Natural killer cell treated with Interleukin-12 subunit alpha and Interleukin-12 subunit beta and Interleukin-15 and Interleukin-18, amount 100 ng/mL, for 72 hours (primary cell): ENCODE measurements at places on chromosomes 11 and 22. TPM values are rescaled to one million over a fixed set of nuclear protein-coding genes. Genes with fewer than 3 reads are reported as not detected.

The KDM4E gene
- total RNA-seq, result not detected

The APOBEC3F gene
- total RNA-seq, result 31.6 TPM

The IFITM10 gene
- total RNA-seq, result 2.3 TPM

The OR2AG2 gene
- not detected for total RNA-seq

The IL10RA gene
- total RNA-seq, result 83.6 TPM

The PARVG gene
- 85.8 TPM for total RNA-seq

The ELFN2 gene
- not detected for total RNA-seq

The ADORA2A gene
- total RNA-seq, result 29.0 TPM

The BEST1 gene
- 1.9 TPM for total RNA-seq

The MAPK8IP1 gene
- total RNA-seq, result 2.0 TPM

The PLAAT2 gene
- total RNA-seq, result not detected

The EIF4G2 gene
- total RNA-seq, result 1,080 TPM

GRCh38 chr11:20227631-20228030 is 67.4 kb upstream of the DBX1 start:
- H3K4me1 ChIP-seq, result no peaks in the 10 kb centered on the region
- H3K36me3 ChIP-seq, result peaks cover 5% of the 10 kb centered on the region
- no peak for DNase-seq
- H3K27ac ChIP-seq, result no peak overlapping the region
- peaks cover 14% of the 10 kb centered on the region for H3K27me3 ChIP-seq

- no peaks in the 10 kb centered on the region for H3K36me3 ChIP-seq
- no peaks in the 10 kb centered on the region for H3K27me3 ChIP-seq
- peak overlapping the region; percentile 88 for H3K27ac ChIP-seq
- peaks cover 15% of the 10 kb centered on the region for H3K4me1 ChIP-seq
- H3K4me3 ChIP-seq, result peak overlapping the region; percentile 97
Observed at GRCh38 chr11:62645671-62645945, 805 bp downstream of the GANAB start.

- no peak for DNase-seq
- no peak overlapping the region for H3K27ac ChIP-seq
- H3K36me3 ChIP-seq, result no peaks in the 10 kb centered on the region
- H3K4me1 ChIP-seq, result no peaks in the 10 kb centered on the region
- H3K27me3 ChIP-seq, result no peaks in the 10 kb centered on the region
Observed at GRCh38 chr11:15716550-15716949, 601.8 kb downstream of the INSC start.

- H3K4me3 ChIP-seq, result no peak overlapping the region
- no peak for DNase-seq
- peaks cover 6% of the 10 kb centered on the region for H3K4me1 ChIP-seq
- H3K36me3 ChIP-seq, result no peaks in the 10 kb centered on the region
- peaks cover 55% of the 10 kb centered on the region for H3K27me3 ChIP-seq
Observed at GRCh38 chr11:120241277-120241676, 1.3 kb downstream of the POU2F3 start.

- no peak overlapping the region for H3K4me3 ChIP-seq
- no peaks in the 10 kb centered on the region for H3K27me3 ChIP-seq
- DNase-seq, result no peak
- H3K27ac ChIP-seq, result no peak overlapping the region
- no peaks in the 10 kb centered on the region for H3K36me3 ChIP-seq
Observed at GRCh38 chr11:61887839-61888494, 3.4 kb downstream of the FADS3 start.

- no peak overlapping the region for H3K27ac ChIP-seq
- H3K4me1 ChIP-seq, result no peaks in the 10 kb centered on the region
- H3K4me3 ChIP-seq, result no peak overlapping the region
Observed at GRCh38 chr11:27277843-27278242, 85.2 kb downstream of the CCDC34 start.

DNA sequence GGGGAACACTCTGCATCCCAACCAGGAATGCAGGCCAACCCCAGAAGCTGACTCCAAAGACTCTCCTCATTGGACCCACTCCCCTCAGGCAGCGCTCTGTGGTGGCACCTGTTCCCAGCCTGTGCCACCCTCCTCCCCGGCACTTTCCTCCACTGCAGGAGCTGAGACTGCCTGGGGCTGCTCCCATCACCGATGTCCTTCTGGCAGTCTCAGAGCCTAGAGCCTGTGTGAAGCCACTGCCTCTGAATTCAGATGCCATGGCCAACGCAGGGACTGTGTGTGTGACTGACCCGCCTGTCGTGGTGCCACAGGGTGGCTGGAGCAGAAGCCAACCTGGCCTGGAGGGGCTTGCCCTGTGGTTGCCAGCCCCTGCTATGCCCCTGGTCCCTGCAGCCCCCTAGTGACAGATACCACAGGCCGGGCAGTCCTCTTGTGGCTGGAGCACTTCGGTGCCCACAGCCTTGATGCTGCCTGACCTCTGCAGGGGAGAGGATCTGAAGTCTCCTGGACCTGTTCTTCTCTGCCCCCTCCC is 43.2 kb downstream of the TBX1 start:
- no peak overlapping the region for H3K4me3 ChIP-seq
- no peak overlapping the region for H3K27ac ChIP-seq
- H3K36me3 ChIP-seq, result no peaks in the 10 kb centered on the region
- no peaks in the 10 kb centered on the region for H3K4me1 ChIP-seq
- DNase-seq, result no peak

GRCh38 chr11:76041208-76041607 is 165.1 kb downstream of the WNT11 start:
- H3K27me3 ChIP-seq, result no peaks in the 10 kb centered on the region
- H3K27ac ChIP-seq, result no peak overlapping the region

GRCh38 chr11:96307776-96308140 is 35.2 kb downstream of the MAML2 start:
- H3K4me1 ChIP-seq, result peaks cover 28% of the 10 kb centered on the region
- peak overlapping the region; percentile 21 for H3K4me3 ChIP-seq
- no peaks in the 10 kb centered on the region for H3K36me3 ChIP-seq
- no peak for DNase-seq
- H3K27ac ChIP-seq, result peak overlapping the region; percentile 7
- H3K27me3 ChIP-seq, result no peaks in the 10 kb centered on the region

DNA sequence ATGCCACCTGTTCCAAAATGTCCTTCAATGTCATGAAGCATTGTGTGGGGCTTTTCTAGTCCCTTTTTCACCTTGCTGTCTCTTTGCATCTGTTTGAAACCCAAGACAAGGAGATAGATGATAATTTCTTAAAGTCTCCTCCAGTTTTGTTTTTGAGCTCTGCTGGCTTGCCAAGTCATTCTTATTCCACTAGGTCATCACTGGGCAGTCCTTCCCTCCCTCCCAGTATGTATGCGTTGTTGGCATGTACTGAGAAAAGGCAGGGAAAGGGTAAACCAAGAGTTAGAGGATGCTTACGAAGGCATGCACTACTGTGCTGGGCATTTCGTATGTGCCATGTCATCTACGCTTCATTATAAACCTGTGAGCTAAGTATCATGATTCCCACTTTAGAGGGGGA is 78.6 kb downstream of the PARVA start:
- peaks cover 26% of the 10 kb centered on the region for H3K27me3 ChIP-seq
- H3K4me1 ChIP-seq, result no peaks in the 10 kb centered on the region
- no peak overlapping the region for H3K4me3 ChIP-seq
- H3K27ac ChIP-seq, result no peak overlapping the region
- DNase-seq, result no peak
- H3K36me3 ChIP-seq, result no peaks in the 10 kb centered on the region

GRCh38 chr11:1889941-1890855 is 1.5 kb downstream of the PRR33 start:
- DNase-seq, result no peak
- H3K4me3 ChIP-seq, result peak overlapping the region; percentile 40
- peaks cover 26% of the 10 kb centered on the region for H3K4me1 ChIP-seq
- peak overlapping the region; percentile 23 for H3K27ac ChIP-seq

- H3K27ac ChIP-seq, result no peak overlapping the region
- no peak for DNase-seq
- no peaks in the 10 kb centered on the region for H3K36me3 ChIP-seq
Observed at GRCh38 chr11:121670805-121671282, 218.1 kb upstream of the SORL1-AS1 start.

- no peaks in the 10 kb centered on the region for H3K4me1 ChIP-seq
- no peak overlapping the region for H3K27ac ChIP-seq
- H3K27me3 ChIP-seq, result no peaks in the 10 kb centered on the region
- no peak for DNase-seq
Observed at GRCh38 chr22:49021131-49021925, 806.3 kb downstream of the BRD1 start.

- no peak for DNase-seq
- no peaks in the 10 kb centered on the region for H3K36me3 ChIP-seq
- H3K4me3 ChIP-seq, result no peak overlapping the region
- H3K4me1 ChIP-seq, result peaks cover 8% of the 10 kb centered on the region
Observed at GRCh38 chr11:61820174-61820573, 3.4 kb upstream of the FADS1 start.

DNA sequence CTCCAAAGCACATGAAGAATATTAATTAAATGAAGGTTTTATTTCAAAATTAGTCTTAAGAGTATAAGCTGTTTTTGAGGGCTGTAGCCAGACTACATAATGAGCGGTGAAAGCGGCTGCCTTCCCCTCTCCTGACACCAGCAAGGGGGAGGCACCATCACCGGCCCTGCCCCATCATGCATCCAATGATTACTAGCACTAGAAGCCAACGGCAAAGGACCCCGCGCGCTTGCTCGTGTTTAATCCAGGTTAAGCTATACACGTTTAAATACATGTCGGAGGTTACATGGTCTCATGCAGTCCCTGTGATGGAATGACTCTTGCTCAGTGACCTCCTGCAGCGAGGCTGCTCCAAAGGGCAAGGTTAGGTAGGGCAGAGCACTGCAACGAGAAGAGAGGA is 50.3 kb downstream of the FEZ1 start:
- H3K27ac ChIP-seq, result no peak overlapping the region
- H3K27me3 ChIP-seq, result no peaks in the 10 kb centered on the region
- H3K4me1 ChIP-seq, result no peaks in the 10 kb centered on the region

DNA sequence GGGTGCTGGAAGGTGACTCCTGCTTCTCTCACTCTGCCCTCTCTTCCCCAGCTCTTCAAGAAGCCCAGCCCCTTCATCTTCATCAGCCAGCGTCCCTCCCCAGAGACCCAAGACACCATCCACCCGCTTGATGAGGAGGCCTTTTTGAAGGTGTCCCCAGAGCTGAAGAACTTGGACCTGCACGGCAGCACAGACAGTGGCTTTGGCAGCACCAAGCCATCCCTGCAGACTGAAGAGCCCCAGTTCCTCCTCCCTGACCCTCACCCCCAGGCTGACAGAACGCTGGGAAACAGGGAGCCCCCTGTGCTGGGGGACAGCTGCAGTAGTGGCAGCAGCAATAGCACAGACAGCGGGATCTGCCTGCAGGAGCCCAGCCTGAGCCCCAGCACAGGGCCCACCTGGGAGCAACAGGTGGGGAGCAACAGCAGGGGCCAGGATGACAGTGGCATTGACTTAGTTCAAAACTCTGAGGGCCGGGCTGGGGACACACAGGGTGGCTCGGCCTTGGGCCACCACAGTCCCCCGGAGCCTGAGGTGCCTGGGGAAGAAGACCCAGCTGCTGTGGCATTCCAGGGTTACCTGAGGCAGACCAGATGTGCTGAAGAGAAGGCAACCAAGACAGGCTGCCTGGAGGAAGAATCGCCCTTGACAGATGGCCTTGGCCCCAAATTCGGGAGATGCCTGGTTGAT is 12.6 kb downstream of the IL10RA start:
- peak overlapping the region; percentile 80 for H3K4me3 ChIP-seq
- H3K27me3 ChIP-seq, result no peaks in the 10 kb centered on the region
- no peak for DNase-seq

- H3K27ac ChIP-seq, result no peak overlapping the region
- H3K36me3 ChIP-seq, result no peaks in the 10 kb centered on the region
Observed at GRCh38 chr11:35390737-35391682, 28.3 kb downstream of the SLC1A2 start.

DNA sequence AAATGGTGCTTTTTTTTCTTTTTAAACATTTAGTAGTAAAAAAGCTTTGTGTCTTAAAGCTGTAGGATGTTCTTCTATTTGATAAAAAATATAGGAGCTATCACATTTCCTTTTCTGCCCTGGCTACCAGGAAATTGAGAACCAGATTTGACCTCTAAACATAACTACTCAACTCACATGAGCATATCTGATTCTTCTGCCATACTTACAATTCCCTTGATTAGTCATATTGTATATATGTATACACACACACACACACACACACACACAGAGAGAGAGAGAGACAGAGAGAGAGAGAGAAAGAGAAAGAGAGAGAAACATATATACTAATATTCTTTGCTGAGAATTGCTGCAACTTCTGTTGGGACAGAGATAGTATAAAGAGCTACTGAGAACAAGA is 23.0 kb upstream of the GDPD4 start:
- no peaks in the 10 kb centered on the region for H3K27me3 ChIP-seq
- no peak overlapping the region for H3K4me3 ChIP-seq
- no peaks in the 10 kb centered on the region for H3K4me1 ChIP-seq
- no peak for DNase-seq
- H3K27ac ChIP-seq, result no peak overlapping the region

DNA sequence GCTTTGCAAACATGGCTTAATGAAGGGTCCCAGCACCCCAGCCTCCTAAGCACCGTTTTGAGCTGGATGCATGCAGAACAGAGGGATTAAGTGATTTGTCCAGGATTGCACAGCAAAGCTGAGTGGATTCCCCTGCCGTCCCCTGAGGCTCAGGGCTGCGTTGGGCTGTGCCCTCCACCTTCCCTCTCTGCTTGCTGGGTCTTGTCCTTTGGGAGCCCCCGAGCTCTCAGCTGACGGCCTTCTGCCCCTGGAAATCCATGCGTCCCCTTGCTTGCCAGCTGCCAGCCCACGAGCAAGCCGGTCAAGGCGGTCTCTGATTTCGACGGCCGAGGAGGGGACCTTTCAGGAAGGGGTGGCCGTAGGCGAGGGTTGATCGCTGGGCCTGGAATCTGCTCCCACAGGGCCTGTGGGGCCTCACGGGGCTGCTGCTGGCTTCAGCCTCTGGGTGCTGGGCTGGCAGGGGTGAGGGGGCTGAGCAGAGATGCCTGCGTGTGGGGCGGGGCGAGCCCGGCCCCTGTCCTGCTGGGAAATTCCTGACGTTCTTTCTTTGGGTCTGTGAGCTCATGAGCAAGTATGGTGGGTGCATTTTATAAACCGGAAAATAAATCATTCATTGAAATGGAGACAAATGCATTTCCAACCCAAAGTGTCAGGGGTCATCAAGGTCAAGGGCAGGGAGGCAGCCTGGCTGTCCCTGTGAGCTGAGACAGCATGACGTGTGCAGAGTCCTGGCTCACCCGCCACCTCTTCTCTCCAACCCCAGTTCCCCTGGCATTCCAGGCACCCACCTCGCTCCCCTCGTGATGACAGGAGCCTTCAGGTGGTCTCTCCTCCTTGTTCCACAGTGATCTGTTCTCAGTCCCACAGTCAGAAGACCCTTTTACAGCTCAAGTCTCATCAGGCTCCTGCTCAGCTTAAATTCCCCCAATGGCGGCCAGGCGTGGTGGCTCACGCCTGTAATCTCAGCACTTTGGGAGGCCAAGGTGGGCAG is 28.1 kb downstream of the FGF4 start:
- no peaks in the 10 kb centered on the region for H3K4me1 ChIP-seq
- no peak overlapping the region for H3K4me3 ChIP-seq
- H3K27me3 ChIP-seq, result peaks cover 18% of the 10 kb centered on the region

GRCh38 chr22:48887394-48888332 is 940.0 kb downstream of the BRD1 start:
- H3K27me3 ChIP-seq, result peaks cover 3% of the 10 kb centered on the region
- no peak overlapping the region for H3K27ac ChIP-seq
- H3K36me3 ChIP-seq, result no peaks in the 10 kb centered on the region
- H3K4me1 ChIP-seq, result no peaks in the 10 kb centered on the region
- no peak for DNase-seq

- peak overlapping the region; percentile 79 for H3K4me3 ChIP-seq
- peak overlapping the region; percentile 100 for H3K27ac ChIP-seq
- no peak for DNase-seq
- peaks cover 70% of the 10 kb centered on the region for H3K4me1 ChIP-seq
- H3K27me3 ChIP-seq, result no peaks in the 10 kb centered on the region
Observed at GRCh38 chr22:37310075-37310606, 27.8 kb downstream of the CYTH4 start.
